GM12892 (cell line): ENCODE measurements at places on chromosomes 16 and 17.

- DNase-seq: no peak
Observed at GRCh38 chr17:72173499-72174116, 52.8 kb downstream of the SOX9 start.

GRCh38 chr17:69820876-69821473 lies 254.1 kb upstream of the KCNJ16 start:
- no peak for DNase-seq

DNA sequence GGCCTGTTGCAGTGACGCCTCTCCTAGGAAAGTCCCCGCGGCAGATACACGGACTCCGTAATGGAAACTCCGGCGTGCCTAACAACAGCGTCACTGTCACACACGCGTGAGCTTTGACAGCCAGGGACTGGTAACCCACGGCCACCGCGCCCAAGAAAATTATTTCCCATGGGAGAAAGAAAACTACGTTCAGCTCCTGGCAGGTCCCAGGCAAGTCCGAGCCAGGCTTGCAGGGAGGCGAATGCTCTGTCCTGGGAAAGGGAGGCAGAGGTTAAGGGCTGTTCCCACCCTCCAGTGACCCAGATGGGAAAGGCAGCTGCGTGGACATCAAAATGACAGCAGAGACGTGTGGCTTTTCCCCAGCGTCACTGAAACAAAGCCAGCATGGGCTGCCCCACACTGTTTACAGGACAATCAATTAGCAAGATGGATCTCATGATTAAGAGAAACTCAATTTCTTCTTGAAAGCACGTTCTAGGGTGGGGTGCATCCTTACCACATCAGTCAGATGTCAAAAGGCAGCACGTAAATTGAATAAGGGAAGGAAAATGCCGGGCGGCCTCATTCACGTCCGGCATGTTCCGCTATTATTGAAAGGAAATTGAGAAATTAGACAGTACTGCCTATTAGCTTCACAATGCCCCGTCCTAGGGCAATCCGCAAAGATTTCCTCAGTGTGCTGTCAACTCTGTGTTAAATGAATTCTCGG lies 82.5 kb downstream of the NXN start:
- no peak for DNase-seq

DNA sequence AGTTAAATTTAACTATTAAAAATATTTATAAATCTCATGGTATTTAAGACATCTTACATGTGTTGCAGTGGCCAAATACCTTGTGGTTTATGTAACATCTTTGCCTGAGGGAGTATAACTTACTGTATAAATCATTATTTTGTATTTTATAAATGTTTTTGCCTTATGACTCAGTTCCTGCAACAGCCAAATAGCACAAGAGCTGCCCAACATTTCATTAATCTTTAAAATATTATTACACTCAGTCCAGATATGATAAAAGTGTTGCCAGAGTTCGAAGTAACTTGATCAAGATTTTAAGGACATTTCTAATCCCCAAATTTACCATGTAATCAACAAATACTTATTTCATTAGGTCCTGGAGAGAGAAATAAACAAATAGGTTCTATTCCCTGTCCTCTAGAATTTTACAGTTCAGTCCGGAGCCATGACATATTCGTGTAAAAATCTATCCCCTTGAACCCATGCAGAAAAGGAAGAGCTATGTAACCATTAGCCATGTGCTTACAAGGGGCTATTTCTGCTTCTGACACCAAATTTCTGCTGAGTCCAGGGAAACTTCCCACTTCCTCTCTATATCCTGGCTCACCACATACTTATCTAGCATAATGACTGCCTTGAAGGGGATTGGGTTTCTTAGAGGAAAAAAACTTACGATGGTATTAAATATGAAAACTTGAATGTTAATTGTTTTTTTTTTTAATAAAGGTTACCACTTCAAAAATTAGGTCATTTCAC lies 44.0 kb downstream of the IRX6 start:
- no peak for DNase-seq

GRCh38 chr17:77107506-77108433 lies 33.0 kb upstream of the SEC14L1 start:
- DNase-seq: peak; percentile 50

GRCh38 chr17:72761431-72761830 lies 331.1 kb downstream of the SLC39A11 start:
- DNase-seq: no peak

DNA sequence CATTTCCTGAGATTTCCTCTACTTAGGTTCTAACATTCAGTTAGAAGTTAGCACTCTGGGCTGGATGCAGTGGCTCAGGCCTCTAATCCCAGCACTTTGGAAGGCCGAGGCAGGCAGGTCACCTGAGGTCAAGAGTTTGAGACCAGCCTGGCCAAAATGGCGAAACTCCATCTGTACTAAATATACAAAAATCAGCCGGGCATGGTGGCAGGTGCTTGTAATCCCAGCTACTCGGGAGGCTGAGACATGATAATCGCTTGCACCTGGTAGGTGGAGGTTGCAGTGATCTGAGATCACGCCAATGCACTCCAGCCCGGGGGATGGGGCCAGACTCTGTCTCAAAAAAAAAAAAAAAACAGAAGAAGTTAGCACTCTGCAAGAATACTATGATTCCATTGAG lies 1430.9 kb downstream of the CDH11 start:
- no peak for DNase-seq

GRCh38 chr17:11499881-11500280 lies 98.4 kb upstream of the DNAH9 start:
- DNase-seq: no peak

GRCh38 chr16:89484041-89484501 lies 6.3 kb downstream of the ANKRD11 start:
- no peak for DNase-seq

DNA sequence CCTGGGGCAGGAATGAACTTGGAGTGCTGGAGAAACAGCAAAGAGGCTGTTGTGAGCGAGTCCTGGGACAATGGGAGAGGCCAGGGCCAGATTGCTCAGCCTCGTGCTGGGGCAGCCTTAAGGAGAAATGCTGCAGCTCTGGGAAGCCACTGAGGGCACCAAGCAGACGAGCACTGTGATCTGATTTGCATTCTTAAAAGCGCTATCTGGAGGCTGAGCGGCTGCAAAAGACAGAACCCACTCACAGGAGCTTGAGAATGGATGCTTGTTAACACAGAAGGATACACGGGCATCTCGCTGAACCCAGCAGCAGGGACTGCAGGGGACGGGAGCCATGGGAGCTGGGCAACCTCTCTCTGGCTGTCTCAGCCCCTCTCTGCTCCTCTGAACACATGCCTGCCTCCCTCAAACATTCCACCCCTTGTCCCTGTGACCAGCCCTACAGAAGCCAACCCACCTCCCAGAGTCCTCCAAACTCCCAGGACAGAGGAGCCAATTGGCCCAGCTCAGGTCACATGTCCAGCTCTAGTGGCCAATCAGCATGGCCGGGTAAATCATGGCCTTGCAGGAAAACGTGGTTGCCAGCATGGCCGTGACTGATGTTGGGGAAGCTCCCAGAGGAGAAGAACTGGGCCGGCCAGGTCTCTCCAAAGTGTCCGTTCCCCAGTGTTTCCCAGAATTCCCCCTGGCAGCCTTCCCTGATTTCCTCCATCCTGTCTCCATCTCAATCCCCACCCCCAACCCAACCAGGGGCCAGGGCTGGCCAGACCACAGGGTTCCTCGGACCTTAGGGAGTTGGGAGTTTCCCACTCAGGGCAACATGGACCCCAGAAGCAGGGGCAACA lies 60.3 kb downstream of the GSG1L start:
- no peak for DNase-seq

DNA sequence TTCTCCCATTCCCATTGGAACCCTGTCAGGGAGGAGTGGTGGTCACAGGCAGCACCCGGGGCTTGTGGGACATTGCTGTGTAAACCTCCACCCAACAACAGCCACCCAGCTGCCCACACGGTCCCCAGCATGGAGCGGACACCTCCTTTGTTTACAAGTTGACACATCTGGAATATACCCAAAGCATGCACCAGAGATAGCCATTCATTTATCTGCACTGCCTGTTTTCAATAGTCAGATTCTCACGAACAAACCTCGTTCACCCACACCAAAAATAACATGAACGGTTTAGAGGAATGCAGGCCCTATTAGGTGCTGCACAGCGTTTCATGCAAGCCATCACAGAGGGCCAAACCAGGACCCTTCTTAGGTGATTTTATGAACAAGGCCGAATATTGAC lies 244.8 kb downstream of the FOXL1 start:
- no peak for DNase-seq

GRCh38 chr17:40900809-40901356 lies 15.8 kb upstream of the KRT20 start:
- no peak for DNase-seq

GRCh38 chr16:78931267-78931666 lies 669.3 kb downstream of the MAF start:
- DNase-seq: no peak

DNA sequence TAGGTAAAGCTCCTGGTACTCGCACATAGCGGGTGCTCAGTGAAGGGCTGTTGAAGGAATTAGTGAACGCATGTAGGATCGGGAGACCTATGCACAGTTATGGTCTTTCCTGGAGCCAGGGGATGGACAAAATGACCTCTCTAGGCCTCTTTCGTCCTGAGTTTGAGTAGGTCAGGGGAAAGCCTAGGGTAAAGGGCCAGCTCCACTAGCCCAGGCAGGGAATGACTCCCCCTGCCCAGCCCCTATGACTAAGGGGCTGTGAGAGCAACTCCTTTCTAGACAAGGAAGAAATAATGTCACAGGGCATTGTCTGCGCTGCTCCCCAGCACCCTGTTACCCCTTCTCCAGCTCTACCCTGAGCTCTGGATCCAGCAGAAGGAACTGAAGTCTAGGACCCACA lies 24.6 kb upstream of the FMNL1 start:
- no peak for DNase-seq

- DNase-seq: no peak
Observed at GRCh38 chr16:23960081-23960885, 124.5 kb downstream of the PRKCB start.

- DNase-seq: no peak
Observed at GRCh38 chr16:52446080-52446479, 100.9 kb downstream of the TOX3 start.

- no peak for DNase-seq
Observed at GRCh38 chr17:31294820-31295488, 2.1 kb downstream of the OMG start.

DNA sequence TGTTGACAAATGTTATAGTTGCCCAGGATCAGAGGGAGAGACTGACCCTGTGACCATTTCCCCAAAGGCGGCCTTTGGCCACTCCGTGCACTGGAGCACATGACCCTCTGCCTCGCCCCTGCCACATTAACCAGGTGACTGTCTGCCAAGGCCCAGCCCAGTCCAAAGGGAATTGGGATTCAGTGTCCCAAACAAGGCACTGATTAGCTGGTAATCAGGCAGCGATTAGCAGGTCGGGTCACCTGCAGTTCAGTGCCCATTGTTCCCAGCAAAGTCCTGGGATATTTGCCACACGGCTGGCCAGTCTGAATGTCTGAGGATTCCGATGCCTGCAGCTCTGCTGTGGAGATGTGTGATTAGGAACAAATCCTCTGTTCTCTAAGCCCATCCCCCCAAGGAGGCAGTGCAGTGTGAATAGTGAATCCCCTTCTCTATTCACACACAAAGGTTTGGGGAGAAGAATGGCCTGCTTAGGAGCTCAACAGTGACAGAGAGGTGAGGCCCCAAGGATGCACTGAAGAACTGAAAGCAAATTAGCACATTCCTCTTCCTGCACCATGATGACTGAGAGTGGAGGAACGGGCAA lies 123.1 kb upstream of the MAF start:
- no peak for DNase-seq

DNA sequence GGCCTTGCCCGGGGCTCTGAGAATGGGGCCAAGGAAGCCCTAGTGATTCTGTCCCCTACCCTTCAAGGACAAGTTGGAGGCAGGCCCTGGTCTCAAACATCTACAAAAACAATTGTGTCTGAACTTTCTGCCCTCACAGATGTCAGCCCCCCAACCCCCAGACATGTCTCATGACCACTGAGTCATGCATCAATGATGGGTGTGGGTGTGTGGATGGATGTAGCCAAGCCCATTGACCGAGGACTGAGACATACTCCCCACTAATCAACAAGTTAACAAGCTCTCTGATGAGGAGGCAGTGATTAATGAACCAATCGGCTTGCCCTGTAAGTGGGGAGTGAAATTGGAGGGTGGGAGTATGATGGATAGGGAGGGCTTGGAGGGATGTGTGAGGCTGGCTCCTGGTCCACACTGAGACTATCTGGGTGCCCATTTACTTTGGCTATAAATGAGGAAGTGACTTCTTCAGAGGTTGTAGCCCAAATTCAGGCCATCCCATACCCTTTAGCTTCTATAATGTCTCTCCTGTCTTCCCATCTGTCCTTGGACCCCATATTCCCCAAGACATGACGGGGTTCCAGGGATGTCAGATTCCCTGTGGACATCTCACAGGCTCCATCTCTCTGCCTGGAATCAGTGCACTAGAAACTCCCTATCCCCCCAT lies 97.1 kb upstream of the TMEM97 start:
- DNase-seq: no peak

GRCh38 chr16:53519417-53520091 lies 16.5 kb upstream of the AKTIP start:
- DNase-seq: no peak

GRCh38 chr17:82536512-82537201 lies 17.1 kb downstream of the FOXK2 start:
- DNase-seq: no peak

- peak; percentile 48 for DNase-seq
Observed at GRCh38 chr17:40598619-40599467, 33.6 kb upstream of the CCR7 start.

DNA sequence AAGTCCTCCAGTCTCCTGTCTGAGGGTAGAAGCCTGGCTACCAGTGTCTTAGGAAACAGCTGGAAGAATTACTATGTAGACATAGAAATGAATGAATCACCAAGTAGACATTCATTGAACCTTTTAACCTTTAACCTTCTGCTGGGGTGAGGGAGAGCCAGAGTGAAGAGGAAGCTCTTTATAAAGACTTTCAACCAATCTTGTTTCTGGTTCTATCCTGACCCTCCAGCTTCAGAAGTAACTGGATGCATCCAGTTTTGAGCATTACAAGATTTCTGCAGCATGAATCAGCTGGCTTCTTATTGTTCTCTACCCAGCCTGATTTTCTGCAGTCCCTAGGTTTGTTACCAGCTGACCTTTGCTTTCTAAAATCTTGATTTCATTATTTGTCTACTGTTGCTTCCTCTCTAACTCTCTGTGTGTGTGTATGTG lies 8.5 kb downstream of the TEKT1 start:
- no peak for DNase-seq

GRCh38 chr16:72493716-72494415 lies 321.9 kb upstream of the PMFBP1 start:
- DNase-seq: no peak
